ENCODE measurements at places on chromosomes 5 and 9. TPM values are rescaled to one million over a fixed set of nuclear protein-coding genes. Genes with fewer than 3 reads are reported as not detected.

Gene OR13C5
- total RNA-seq, result not detected

Gene MACIR
- total RNA-seq, result 9.2 TPM

GRCh38 chr5:79471556-79471955 is 42.4 kb downstream of the HOMER1 start:
- no peak for DNase-seq

GRCh38 chr5:146026307-146027010 is 78.9 kb downstream of the PLAC8L1 start:
- no peak for DNase-seq

GRCh38 chr9:18922161-18922885 is 110.7 kb downstream of the SAXO1 start:
- no peak for DNase-seq

DNA sequence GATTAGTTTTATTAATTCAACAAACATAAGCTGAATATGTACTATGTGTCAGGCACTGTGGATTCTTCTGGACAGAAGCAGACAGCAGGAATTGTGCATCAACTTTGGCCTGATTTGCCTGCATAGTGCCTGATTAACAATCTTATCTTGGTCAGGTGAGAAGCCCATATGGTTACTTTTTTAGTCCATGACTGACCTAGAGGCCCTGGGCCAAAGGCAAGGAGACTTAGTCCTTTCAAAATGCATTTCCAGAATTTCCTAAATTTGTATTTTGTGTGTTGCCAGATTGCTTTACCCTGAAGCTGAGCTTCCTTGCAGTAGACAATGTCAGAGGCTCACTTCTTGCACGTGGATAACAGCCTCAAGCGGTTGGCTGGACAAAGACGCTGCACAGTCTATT is 286.7 kb downstream of the SPOCK1 start:
- DNase-seq, result no peak

Measured in HT-29 (cell line).